ENCODE measurements at places on chromosomes 3 and 15.

GRCh38 chr3:114741066-114741465 is 406.0 kb downstream of the ZBTB20 start:
- no peak for DNase-seq

- DNase-seq, result no peak
Measured at GRCh38 chr3:3038201-3038991, 71.8 kb downstream of the IL5RA start.

GRCh38 chr3:80769683-80770082 is 991.8 kb downstream of the GBE1 start:
- no peak for DNase-seq

DNA sequence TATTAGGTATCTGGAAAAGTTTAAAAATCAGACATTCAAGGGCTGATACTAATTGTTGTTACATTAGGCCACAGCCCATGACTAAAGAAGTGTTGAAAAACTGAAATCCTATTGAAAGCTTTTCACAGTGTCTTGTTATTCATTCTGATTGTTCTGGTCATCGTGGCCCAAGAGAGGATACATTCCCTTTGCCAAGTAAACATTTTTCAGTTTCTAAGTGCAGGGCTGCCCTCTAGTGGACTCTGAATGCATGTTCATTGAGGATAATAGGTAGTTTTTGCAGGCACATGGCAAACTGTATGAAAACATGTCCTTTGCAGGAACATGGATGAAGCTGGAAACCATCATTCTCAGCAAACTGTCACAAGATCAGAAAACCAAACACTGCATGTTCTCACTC is 181.1 kb downstream of the MYRIP start:
- DNase-seq, result peak; percentile 22

DNA sequence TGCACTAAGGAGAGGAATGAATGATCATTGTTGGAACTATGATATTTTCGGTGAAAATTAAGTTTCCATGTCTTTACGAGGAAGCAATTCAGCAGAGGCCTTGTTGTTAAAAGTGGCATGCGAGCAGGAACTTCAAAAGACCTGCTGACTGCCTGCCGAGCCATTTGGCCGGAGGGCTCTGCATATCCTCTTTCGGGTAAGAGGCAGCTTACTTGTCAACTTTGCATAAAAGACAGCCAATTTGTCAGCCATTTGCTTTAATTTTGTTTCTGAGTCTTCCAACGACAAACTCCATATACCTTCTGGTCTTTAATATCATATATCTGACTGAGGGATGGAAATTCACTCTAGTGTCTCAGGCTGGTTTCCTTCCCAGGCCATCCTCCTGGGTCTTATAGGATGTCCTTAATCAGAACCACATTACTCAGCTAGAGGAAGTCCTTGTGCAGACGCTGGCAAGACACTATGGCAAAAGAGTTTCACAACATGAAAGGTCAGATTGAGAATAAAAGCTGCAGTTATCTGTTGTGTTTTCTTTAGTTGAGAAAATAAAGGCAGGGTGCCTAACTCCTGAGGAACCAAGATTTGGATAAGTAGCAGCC is 128.7 kb upstream of the WNT5A start:
- no peak for DNase-seq

Data from HuH-7 (cell line).